Fibroblast of villous mesenchyme (primary cell): ENCODE measurements at places on chromosomes 7 and 10. TPM values are rescaled to one million over a fixed set of nuclear protein-coding genes. Genes with fewer than 3 reads are reported as not detected.

ACHE gene
- total RNA-seq = not detected in 2 replicates

GRCh38 chr10:15035385-15036301 lies 8.1 kb upstream of the OLAH start:
- peak; percentile 91 for DNase-seq

- DNase-seq = no peak
These were observed 87.8 kb downstream of the MAD1L1 start for GRCh38 chr7:2144926-2145325.

- DNase-seq = no peak
These were observed 68.8 kb upstream of the DNAJB6 start for GRCh38 chr7:157267956-157268355.

DNA sequence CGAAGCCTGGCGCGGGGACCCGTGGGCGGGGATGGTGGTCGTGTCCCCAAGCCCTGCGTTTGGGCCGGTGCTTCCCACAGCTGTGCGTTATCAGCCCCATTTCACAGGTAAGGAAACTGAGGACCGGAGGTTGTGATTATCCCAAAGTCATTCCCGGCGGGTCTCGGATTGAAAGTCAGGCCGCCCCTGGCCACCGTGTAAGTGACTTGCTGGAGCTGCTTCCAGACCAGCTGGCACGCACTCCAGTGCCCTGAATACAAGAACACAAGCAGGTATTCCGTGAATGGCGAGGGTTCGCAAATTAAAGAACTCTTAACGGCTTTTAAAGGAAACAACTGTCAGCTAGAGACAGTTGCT lies 675 bp upstream of the ATE1 start:
- DNase-seq = peak; percentile 28

- DNase-seq = no peak
These were observed at the start of gene CYP26A1 for GRCh38 chr10:93073539-93074146. TSS of gene CYP26A1 (plus strand) at chr10:93073893. CDS start at chr10:93073935, 42 bp downstream.

DNA sequence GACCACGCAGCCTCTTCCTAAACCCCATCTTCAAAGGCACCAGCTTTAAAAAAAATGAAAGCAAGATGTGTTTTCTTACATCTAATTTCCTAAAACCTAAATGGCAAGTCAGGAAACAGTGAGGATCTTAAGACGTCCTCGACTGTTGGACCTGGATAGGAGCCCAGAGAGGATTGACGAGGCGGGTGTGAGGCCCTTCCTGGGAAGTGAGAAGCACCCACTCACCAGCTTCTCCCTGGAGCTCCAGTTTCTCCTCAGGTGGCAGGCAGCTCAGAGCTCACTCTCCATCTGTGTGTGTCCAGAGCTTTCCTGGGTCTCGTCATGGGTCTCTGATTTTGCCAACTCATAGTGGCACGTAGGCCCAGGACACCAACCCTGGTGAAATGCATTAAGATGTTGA lies 614.0 kb upstream of the AUTS2 start:
- DNase-seq = no peak

GRCh38 chr10:19730167-19730906 lies 85.9 kb upstream of the PLXDC2 start:
- peak; percentile 80 for DNase-seq

- DNase-seq = no peak
These were observed 80.5 kb downstream of the RTKN2 start for GRCh38 chr10:62188021-62188616.

DNA sequence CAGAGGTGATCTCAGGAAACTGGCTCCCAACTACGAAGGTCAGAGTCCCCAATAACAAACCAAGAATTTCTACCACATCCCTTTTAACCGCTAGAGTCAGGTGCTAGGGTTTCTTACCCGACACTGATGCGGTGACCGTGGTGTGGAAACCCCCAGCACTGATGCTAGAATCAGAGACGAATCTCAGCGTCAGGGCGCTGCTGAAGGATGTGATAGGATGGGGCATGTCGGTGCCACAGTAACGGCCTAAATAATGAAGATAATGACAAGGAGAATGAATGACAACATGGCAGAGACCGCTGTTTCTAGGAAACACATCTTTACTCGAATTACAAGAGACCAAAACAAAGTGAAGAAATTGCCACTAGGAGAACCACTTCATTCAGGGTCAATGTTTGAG lies 131.1 kb upstream of the RSU1 start:
- no peak for DNase-seq

- no peak for DNase-seq
These were observed 2.9 kb upstream of the XPNPEP1 start for GRCh38 chr10:109926061-109926745.

DNA sequence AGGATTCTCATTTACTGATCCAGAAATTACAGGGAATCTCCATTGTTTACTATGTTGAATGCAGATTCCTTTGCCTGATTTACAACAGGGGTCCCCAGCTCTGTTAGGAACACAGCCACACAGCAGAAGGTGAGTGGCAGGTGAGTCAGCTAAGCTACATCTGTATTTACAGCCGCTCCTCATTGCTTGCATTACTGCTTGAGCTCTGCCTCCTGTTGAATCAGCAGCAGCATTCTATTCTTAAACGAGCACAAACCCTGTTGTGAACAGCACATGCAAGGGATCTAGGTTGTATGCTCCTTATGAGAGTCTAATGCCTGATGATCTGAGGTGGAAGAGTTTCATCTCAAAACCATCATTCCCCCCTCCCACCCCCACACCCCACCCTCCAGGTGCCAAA lies 23.3 kb upstream of the CELF2 start:
- DNase-seq = no peak

DNA sequence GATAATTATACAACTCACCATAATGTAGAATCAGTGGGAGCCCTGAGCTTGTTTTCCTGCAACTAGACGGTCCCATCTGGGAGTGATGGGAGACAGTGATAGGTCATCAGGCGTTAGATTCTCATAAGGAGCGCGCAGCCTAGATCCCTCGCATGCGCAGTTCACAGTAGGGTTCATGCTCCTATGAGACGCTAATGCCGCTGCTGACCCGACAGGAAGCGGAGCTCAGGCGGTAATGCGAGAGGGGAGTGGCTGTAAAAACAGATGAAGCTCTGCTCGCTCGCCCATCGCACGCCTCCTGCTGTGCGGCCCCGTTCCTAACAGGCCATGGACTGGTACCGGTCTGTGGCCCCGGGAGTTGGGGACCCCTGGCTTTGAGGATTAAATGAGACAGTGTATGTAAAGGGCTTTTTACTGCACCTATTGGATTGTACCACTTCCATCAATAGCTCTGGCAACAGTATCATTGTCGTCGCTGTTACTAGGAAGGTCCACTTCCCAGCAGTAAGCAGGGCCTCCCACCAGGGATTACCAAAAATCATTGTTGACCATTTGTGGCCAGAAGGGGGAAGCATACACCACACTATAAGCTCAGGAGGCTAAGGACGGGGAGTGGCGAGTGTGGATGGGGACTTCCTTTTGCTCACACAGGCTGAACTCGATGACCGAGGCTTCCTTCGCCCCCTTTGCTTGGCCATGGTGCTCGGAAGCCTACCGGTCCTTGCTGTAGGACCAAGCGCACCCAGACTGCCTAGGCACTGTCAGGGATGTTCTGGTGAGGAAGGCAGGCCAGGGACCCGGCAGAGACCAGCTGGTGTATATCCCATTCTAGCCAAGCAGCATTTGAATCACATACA lies 26.4 kb downstream of the AKR1B1 start:
- peak; percentile 93 for DNase-seq
